ENCODE measurements at places on chromosomes 13 and 19.

DNA sequence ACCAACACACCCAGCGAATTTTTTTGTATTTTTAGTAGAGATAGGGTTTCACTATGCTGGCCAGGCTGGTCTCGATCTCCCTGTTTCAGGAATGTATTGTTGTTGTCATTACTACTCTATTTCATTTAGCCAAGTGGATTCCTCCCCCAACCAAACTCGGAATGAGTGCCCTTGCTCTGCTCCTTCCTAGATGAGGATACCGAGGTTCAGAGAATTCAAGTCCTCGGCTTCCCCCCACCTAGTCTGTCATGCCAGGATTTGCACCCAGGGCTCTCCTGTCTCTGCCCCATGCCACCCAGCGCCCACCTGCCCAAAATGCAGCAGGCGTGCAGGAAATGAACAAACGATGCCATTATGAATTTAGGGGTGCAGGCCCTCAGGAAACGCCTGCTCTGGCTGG, 3.5 kb upstream of the SPACA4 start:
- DNase-seq = no peak

GRCh38 chr13:54124700-54125099, 1096.1 kb downstream of the OLFM4 start:
- no peak for DNase-seq

- DNase-seq = no peak
These were observed 397.8 kb downstream of the FGF14 start for GRCh38 chr13:102003848-102004570.

DNA sequence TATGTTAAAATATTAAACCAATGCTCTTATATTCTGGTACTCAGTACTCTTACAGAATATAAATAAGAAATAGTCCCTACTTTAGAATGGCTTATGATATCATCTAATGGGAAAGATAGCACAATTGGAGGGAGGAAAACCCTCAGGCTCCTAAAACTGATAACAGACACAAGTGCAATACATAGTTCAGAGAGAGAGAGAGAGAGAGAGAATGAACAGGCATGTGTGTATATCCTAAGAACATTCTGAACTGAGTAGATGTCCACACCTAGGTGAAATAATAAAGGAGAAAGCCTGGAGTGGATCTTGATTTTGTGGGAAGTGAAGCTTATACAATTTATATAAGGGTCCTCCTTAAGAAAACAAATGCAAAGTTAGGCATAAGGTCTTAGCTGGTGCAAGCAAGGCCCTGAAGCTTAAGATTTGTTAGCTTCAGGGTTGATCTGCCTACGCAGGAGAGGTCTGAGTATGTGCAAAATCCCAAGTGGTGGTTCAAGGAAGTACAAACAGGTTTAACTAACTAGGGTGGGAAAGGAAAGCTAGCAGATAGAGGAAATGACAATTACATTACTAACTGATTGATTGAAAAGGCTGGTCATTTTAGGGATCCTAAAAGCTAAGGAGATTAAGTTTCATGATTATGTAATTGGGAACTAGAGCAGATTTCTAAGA, 53.3 kb downstream of the SOX21 start:
- no peak for DNase-seq

DNA sequence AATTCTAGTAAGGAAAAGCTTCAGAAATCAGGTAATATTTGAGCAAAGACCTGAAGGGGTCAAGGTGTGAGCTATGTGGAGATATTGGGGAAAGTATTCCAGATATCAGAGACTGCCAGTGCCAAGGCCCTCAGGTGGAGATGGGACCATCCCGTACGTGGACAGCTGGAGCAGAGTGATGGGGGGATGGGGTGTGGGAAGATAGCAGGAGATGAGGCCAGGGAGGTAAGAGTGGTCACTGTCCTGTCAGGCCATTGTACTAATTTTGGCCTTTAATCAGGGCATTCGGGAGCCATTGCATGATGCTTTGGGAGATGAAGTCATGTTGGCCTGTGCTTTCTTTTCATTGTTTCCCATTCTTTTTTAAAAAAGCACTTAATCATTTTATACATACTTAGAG, 13.1 kb upstream of the GPR18 start:
- DNase-seq = no peak

DNA sequence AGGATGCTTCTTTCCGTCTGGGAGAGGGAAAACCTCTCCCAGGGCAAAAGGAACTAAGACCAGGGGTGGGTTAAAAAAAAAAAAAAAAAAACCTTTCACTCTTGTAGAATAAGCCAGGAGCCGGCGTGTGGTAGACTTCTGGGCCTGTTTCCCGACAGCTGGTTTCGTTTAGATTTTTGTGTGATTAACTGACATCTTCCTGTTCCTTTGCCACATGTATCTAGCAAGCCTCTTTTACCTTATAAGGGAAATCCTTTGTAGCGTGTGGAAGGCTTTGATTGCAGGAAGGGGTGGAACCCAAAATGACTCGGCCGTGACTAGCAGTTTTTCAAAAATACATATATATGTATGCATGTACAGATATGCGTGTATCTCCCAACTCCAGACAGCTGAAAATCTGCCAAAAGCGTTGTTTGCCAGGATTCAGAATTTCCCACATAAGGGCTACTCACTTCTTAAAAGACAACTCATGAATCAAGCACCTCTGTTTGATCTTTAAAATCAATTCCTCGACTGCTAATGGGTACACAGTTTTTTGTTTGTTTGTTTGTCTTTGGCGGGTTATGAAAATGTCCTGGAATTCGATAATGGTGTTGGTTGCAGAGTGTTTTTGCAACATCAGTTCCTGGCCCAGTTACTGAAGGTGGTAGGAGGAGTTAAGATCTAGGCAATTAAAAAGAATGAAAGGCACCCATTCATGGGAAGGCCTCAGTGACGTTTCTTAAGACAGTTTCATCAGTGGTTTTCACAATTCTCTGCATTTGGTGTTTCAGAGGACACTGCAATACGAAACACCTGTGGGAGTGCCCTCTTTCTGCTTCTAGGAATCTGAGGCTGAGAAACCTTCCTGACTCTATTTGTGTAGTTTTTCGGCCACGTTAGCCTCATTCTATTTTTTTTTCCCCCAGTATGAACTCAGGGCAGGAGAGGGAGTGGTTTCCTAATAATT, 2.7 kb downstream of the TPM4 start:
- peak; percentile 28 for DNase-seq

DNA sequence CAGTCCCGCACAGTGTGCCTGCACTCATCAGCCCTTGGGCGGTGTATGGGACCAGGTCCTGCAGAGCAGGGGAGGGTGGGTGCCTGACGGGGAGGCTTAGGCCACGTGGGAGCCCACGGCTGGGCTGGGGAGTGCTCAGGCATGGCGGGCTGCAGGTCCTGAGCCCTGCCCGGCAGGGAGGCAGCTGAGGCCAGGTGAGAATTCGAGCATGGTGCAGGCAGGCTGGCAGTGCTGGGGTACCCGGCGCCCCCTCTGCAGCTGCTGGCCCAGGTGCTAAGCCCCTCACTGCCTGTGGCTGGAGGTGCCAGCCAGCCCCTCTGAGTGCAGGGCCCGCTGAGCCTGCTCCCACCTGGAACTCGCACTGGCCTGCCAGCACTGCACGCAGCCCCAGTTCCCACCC, 630.9 kb upstream of the PCDH20 start:
- no peak for DNase-seq

- DNase-seq = no peak
These were observed 18.3 kb upstream of the CACNG8 start for GRCh38 chr19:53944416-53944815.

DNA sequence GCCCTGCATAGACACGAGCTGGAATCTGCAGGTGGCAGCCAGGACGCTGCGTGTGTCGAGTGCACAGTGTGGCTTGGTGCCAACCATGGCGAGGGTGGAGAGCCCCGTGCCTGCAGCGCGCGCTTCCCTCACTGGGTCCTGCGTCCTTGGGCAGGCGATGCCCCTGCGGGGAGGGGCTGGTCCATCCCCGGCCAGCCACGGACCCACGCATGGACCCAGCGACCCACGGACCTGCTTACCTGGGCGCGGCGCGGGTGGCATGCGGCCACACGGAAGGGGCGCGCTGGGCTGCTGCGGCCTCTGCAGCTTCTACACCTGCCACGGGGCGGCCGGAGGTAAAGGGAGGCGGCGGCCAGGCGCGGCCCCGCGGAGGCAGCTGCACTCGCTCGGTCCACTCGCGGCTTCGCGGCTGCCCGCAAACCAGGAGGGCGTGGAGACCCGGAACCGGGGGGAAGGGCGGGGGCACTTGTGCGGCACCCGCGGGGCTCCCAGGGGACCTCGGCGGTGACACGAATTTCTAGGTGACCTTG, 569 bp upstream of the MCF2L start:
- no peak for DNase-seq

- no peak for DNase-seq
These were observed 82.1 kb downstream of the STOML3 start for GRCh38 chr13:38908574-38908973.

GRCh38 chr13:33775339-33776108, 42.4 kb upstream of the RFC3 start:
- no peak for DNase-seq

GRCh38 chr13:33112766-33113165, 96.5 kb downstream of the KL start:
- DNase-seq = no peak

DNA sequence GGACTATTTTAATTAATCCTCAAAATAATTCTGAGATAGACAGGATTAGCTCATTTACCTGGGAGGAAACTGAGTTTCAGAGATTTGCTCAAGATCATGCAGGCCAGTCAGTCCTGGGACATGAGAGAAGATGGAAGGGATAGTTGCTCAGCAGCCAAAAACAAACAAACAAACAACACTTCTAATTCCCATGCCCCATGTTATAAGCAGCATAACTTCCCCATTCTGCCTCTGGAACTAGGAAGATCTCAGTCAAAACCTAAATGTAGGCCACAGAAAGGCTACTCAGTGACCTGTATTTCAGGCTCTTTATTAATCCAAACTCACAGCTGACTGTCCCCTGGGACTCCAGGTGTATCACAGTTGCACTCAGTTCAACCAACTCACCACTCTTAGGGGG, 489.2 kb upstream of the NBEA start:
- no peak for DNase-seq

- peak; percentile 73 for DNase-seq
These were observed at the start of gene CLIP3 for GRCh38 chr19:36032251-36033104. Gene CLIP3 (minus strand): TSS chr19:36032873. CDS start chr19:36032357, 516 bp downstream.

GRCh38 chr19:44689290-44690130, 9.4 kb upstream of the CEACAM16 start:
- peak; percentile 2 for DNase-seq

GRCh38 chr19:30222428-30222873, 149.7 kb upstream of the ZNF536 start:
- DNase-seq = no peak

DNA sequence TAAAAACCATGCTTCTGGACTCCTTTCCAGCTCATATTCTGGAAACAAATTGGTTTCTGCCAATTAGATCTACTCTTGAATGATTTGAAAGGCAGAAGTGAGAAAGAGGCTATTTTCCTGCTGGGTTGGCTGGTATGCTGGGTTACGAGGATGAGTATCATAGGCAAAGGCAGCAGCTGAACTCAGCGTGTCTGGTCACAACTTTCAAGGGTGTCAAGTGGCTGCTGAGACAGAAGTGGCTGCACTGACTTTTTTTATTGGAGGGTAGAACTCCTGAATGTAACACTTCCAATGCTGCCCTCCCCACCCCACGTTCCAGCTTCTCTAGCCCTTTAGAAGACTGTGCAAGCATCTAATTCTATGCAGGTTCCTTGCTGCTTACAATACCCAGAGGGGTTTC, 8.3 kb upstream of the DZIP1 start:
- DNase-seq = no peak

- no peak for DNase-seq
These were observed 2.2 kb downstream of the CNMD start for GRCh38 chr13:52737451-52737850.

- no peak for DNase-seq
These were observed 22.4 kb downstream of the CACNG6 start for GRCh38 chr19:54013866-54014265.

GRCh38 chr19:46303322-46303690, 6.5 kb downstream of the HIF3A start:
- DNase-seq = no peak

DNA sequence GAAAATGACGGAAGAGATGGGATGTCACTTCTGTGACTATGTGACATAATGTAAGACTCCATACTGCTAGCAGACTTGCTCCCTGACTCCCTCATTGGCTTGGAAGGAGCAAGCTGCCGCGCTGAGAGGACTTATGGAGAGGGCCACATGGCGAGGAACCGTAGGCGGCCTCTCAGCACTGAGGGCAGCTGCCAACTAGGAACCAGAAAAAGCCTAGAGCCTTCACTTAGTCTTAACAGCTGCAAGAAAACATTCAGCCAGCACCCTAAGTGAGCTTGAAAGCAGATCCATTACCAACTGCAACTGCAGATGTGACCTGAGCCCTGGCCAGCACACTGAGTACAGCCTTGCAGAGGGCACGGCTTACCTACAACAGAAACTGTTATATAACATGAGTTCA, 33.9 kb downstream of the USP12 start:
- DNase-seq = no peak

GRCh38 chr19:54905803-54906511, at the start of gene NCR1:
Gene NCR1 (plus strand): TSS chr19:54906148. CDS start chr19:54906188, 40 bp downstream.
- no peak for DNase-seq

DNA sequence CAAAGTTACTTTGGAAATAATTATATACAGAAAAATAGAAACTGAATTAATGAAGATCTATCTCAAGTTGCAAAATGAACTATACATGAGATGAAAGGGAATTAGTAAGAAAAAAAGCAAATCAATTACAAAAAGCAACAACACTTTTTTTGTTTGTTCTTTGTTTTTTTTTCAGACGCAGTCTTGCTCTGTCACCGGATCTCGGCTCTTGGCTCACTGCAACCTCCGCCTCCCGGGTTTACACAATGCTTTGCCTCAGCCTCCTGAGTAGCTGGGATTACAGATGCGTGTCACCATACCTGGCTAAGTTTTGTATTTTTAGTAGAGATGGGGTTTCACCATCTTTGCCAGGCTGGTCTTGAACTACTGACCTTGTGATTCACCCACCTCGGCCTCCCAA, 2.2 kb downstream of the ZNF415 start:
- no peak for DNase-seq

- no peak for DNase-seq
These were observed 83.2 kb upstream of the MCF2L start for GRCh38 chr13:112885782-112886268.

- no peak for DNase-seq
These were observed 6.8 kb downstream of the LHFPL6 start for GRCh38 chr13:39596176-39596575.

- no peak for DNase-seq
These were observed 649 bp downstream of the TMEM91 start for GRCh38 chr19:41376998-41377365.

GRCh38 chr19:43425567-43426392, 11.1 kb downstream of the TEX101 start:
- DNase-seq = no peak

DNA sequence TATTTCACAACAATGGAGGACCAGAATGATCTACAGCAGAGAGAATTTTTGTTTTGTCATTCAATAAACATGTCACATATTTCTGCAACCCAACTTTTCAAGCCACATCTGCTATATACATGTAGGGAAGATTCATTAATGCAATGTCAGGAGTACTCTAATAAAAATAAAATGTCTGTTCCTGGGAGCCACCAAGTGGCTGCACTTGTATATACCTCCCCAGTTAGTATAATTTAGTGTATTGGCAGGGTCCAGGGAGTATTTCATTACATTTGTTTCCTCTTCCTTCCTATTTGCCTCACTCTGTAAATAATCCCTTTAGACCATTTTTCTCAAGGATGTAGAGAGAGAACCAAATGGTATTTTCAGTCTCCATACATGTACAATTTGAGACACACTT, 1169.0 kb downstream of the DIAPH3 start:
- no peak for DNase-seq

GRCh38 chr19:50722201-50723013, 757 bp upstream of the CLEC11A start:
- no peak for DNase-seq

- DNase-seq = no peak
These were observed 67.7 kb downstream of the EPSTI1 start for GRCh38 chr13:42924344-42924743.

Data from anterior cingulate cortex (tissue), 58 donors.